ENCODE measurements at places on chromosomes 3 and 15.

DNA sequence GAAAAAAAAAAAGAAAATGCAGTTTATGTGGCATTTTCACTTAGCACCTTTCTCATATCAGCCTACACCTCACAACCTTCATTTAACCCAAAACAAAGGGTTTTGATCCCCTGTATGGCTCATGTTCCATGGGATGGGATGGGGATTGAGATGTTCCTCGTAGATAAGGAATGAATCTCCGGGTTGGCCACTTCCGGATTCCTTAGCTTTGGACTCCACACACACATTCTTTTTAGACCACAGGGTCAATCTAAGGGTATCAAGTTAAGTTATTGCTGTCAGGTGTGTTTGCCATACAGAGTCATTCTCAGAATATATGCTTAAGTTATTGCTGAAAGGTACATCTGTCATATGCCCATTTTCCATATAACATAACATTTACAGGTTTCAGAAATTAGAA lies 301.4 kb upstream of the TGFBR2 start:
- DNase-seq = no peak

DNA sequence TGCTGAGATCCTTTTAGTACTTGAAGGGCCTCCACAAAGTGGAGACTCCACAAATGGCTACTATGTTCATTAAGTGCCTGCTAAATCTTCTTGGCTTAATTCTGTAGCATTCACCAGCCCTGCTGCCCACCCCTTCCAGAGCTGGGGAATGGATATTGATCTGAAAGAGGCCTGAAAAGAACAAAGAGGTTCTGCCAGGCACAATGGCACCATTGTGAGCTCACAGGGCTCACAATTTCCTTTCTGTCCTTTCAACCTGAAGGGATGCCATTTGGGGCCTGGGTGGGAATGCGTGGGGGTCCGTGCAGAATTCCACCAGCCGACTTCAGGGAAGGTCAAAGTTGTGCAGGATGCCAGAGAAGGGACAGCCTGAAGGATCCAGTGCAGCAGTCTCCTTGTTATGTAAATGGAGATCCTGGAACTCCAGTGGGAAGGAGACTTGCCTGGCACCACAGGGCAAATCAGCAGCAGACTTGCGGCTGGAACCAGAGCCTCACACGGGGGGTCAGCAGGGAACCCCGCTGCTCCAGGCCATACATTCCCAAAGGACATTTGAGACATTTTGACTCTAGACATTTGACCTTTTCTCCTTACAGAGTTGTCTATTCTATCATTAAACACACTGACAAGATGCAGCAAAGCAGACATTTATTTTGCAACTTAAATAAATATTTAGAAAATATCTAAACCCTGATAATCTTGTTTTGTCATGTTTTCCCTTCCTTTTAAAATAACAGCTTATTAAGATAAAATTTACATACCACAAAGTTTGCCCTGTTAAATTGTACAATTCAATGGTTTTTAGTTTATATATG lies 21.5 kb upstream of the MORF4L1 start:
- no peak for DNase-seq

- peak; percentile 78 for DNase-seq
These were observed 91.2 kb downstream of the SENP2 start for GRCh38 chr3:185677146-185677829.

GRCh38 chr3:52724511-52724910 lies 18.6 kb downstream of the SPCS1 start:
- DNase-seq = no peak

DNA sequence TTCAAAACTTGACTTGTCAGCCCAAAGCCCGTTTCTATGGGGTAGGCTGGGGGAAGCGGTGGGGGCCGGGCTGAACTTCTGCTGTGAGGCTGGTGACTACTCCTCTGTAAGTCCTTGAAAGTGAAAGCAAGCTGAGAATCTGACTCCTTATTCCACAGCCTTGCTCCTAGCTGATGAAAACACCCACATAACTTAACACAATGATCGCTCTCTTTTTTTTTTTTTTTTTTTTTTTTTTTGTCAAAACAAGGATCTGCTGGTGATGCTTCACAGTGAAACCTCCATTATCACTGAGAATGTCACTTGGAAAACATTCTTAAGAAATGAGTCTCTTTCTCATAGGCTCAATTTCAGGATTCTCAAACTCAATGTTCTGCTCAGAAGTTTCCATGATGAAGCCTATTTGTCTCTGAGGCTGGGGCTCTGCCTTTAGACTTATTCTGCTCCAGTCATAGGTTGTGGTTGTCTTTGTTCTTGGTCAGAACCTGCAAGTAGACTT lies 31.4 kb upstream of the TKT start:
- no peak for DNase-seq

GRCh38 chr3:67622652-67623051 lies 31.8 kb downstream of the SUCLG2 start:
- no peak for DNase-seq

DNA sequence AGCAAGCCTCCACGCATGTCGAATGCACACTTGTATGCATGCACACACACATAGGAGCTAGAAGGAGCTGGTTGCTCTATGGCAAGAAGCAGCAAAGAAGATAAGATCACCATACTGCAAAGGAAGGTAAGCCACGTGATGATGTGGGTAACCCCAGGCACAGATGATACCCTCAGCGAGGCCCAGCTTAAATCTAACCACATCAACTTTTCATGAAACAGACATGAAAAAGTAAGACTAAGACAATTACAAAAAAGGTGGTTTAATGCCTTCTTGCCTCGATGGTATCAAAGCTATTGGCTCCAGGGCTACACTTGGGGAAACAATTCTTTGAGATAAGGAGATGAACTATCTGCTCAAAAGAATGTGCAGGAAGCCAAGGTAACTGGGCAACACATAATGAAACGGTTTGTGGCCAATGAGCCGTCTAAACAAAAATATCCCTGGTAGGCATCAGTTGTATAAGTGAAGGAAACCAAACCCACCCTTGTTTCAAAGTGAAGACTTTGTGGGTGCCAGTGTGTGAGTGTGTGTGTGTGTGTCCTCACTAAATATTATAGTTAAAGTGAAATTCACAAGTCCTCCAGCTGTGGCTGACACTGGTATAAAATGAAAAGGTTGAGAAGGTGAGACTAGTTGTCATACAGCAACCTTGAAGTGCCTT lies 365.7 kb upstream of the ICE2 start:
- no peak for DNase-seq

- peak; percentile 26 for DNase-seq
These were observed 4.4 kb downstream of the ACAP2 start for GRCh38 chr3:195438371-195438770.

Measured in hepatocyte (in vitro differentiated cells).